ENCODE measurements at places on chromosomes 6 and 20. TPM values are rescaled to one million over a fixed set of nuclear protein-coding genes. Genes with fewer than 3 reads are reported as not detected.

DNA sequence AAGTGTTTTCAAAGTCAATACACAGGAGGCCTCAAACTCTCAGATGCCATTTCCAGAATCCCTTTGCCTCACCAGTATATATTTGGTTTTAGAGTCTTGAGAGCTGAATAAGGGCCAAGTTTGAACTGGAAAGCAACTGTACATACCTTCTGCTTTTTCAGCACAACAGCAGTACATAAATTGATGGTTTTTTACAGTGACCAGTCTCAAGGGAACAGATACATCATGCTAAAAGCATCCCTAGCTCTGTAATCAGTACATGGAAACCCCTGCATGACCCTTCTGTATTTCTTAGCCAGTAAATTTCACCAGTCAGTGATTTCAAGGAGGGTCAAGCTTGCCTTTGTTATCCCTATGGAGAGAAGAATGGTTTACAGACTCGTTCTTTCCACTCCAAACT is 40.6 kb upstream of the ECHDC1 start:
- DNase-seq = no peak

DNA sequence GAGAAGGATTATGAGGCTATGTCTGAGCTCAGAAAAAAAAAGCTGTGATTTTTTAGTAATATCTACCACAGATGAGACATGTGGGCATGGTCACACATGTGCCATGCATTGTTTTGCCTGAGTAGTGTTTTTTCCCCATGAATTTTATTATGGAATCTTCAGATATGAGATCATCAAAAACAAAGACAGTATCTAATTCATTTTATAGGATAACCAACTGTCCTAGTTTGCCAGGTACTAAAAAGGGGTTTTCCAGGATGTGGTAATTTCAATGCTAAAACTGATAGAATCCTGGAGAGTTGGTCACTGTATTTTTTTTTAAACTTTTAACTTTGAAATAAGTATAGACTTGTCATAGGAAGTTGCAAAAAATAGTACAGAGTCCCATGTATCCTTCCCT is 127.4 kb upstream of the MAP3K7 start:
- DNase-seq = no peak

GRCh38 chr6:44228836-44229235 is 5.4 kb downstream of the SLC29A1 start:
- no peak for DNase-seq

VSTM2L gene
- 3.0 TPM for total RNA-seq

- no peak for DNase-seq
These were observed 1.9 kb downstream of the KLHL32 start for GRCh38 chr6:96926425-96926824.

GRCh38 chr6:158653577-158654354 is 3.9 kb downstream of the SYTL3 start:
- peak; percentile 74 for DNase-seq

GRCh38 chr6:2351807-2352431 is 106.5 kb upstream of the GMDS start:
- no peak for DNase-seq

SLC17A5 gene
- 57.3 TPM for total RNA-seq
